ENCODE measurements at places on chromosomes 12 and 14. TPM values are rescaled to one million over a fixed set of nuclear protein-coding genes. Genes with fewer than 3 reads are reported as not detected.

CCDC197 gene
- polyA plus RNA-seq = not detected

GRCh38 chr12:16719713-16720416 lies 113.9 kb upstream of the LMO3 start:
- no peaks in the 10 kb centered on the region for H3K4me1 ChIP-seq
- H3K27ac ChIP-seq = no peak overlapping the region
- no peaks in the 10 kb centered on the region for H3K27me3 ChIP-seq
- H3K36me3 ChIP-seq = no peaks in the 10 kb centered on the region
- no peak overlapping the region for H3K4me3 ChIP-seq

MMP14 gene
- polyA plus RNA-seq = 5.6 TPM

- H3K27me3 ChIP-seq = no peaks in the 10 kb centered on the region
- H3K36me3 ChIP-seq = no peaks in the 10 kb centered on the region
- no peak overlapping the region for H3K27ac ChIP-seq
- DNase-seq = no peak
Observed at GRCh38 chr14:31902002-31902401, 175.1 kb upstream of the ARHGAP5 start.

DNA sequence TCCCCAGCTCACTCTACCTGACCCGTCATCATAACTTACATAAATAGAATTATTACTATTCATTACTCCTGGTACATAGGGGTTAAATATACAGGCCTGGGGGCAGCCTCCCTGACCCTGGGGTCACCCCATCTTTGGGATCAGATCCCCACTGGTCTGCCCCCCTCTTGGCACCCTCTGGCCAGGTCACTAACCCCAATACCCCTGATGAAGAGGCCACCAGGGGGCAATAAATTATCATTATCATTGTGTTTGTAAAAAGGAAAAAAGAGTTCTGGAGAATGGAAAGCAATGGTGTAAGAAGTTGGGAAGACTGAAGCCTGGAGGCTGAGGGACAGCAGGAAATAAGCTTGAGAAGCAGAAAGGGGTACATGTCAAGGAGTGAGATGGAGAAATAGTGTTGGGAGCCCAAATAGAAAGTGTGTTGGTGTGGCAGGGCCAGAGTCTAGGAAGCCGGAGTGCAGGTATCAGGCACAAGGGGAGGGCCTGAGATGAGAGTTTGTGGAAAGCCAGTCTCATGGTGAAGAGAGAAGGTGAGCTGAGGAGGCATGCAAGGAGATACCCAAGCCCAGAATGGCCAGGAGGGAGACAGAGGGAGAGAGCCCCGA lies 6.1 kb upstream of the AAAS start:
- H3K4me3 ChIP-seq = no peak overlapping the region
- H3K27me3 ChIP-seq = peaks cover 14% of the 10 kb centered on the region
- DNase-seq = peak; percentile 25
- no peak overlapping the region for H3K27ac ChIP-seq

DNA sequence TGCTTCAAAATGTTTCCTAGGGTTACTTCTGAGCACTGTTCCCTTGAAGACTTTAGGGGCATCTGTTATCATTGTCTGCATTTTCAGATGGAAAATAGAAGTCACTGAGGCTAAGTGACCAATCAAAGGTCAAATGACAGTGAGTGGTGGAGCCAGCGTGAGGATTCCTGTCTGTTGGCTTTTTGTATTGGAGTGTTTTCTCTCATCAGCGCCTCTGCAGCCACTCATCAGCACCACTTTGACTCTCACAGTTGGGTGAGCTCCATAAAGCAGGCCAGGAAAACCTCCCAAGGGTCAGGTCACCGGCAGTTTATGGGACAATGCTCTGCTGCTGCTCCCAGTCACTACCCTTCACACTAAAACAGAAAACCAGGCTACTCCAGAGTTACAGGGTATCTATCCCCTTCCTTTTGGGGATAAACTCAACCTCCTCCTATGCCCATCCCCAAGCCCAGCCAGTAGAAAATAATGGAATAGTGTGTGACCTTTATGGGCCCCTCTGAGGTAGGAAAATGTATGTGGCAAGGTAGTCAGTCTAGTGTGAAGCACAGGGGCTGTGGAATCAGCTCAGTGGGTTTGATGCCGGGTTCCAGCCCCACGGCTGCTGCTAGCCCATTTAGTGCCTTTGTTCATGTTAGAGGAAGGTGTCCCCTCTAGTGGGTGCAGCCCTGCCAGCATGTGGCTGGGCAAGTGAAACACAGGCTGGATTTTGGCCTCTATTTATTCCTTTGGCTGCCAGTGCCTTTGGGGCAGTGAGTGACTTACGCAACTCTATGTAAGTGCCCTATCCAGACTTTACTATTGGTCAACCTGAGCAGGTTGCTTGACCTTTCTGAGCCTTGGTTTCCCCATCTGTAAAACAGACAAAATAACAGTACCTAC lies 133.8 kb upstream of the CPM start:
- H3K36me3 ChIP-seq = no peaks in the 10 kb centered on the region
- no peaks in the 10 kb centered on the region for H3K27me3 ChIP-seq
- no peak overlapping the region for H3K27ac ChIP-seq
- no peak for DNase-seq
- H3K4me3 ChIP-seq = no peak overlapping the region

DNA sequence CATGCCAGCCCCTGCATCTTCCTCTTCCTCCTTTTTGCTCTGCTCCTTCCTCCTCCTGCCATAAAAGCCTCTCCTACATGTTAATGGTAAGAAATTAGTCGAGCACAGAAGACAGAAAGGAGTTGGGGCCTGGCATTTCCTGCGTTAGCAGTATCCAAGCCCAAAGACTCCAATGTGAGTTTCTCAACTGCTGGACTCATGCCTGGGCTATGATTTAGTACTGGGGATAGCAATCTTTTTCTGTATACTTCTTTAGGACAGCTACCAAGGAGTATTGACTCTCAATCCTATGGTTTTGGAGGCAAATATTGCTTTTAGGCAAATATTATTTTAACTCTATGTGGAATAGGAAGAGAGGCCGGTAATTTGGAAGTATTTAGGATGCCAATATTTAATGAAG lies 18.0 kb upstream of the SLC38A4 start:
- DNase-seq = no peak
- H3K4me1 ChIP-seq = no peaks in the 10 kb centered on the region
- no peaks in the 10 kb centered on the region for H3K27me3 ChIP-seq
- H3K4me3 ChIP-seq = no peak overlapping the region
- no peaks in the 10 kb centered on the region for H3K36me3 ChIP-seq
- no peak overlapping the region for H3K27ac ChIP-seq

DNA sequence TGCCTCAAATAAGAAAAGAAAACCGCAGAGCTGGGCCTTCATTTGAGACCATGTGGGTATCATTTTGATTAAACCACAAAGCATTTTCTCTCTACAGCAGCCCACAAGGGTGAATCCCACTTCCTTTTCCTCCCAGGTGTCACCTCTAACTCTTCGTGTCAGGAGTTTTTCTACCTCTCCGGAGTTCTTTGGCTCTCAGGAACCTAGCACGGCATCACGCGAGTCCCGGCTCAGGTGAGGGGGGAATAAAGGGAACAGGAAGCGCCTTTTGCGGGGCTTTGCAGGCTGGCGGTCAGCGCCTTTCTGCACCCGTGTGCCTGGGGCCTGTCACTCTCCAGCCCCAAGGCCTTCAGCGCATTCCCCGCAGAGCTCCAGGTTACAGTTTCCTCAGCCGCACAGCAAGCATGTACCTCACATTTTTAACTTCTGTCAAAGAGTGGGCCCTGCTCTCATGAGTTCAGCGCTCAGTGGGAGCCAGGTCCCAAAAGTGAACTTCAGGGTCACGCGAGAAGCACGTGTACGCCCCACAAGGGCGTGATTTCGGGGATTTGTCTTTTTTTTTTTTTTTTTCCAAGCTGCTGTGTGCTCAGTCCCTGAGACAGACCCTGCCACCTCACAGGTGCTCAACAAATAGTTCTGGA lies 740 bp upstream of the PRPF40B start:
- peak; percentile 28 for DNase-seq
- H3K36me3 ChIP-seq = no peaks in the 10 kb centered on the region
- H3K4me1 ChIP-seq = peaks cover 22% of the 10 kb centered on the region

C14orf180 gene
- polyA plus RNA-seq = not detected

LMNTD1 gene
- polyA plus RNA-seq = not detected

- H3K4me3 ChIP-seq = no peak overlapping the region
- no peak overlapping the region for H3K27ac ChIP-seq
- no peak for DNase-seq
- H3K36me3 ChIP-seq = peaks cover 97% of the 10 kb centered on the region
- H3K27me3 ChIP-seq = no peaks in the 10 kb centered on the region
Observed at GRCh38 chr12:98674841-98675240, 29.8 kb downstream of the APAF1 start.

- H3K4me1 ChIP-seq = no peaks in the 10 kb centered on the region
- H3K27me3 ChIP-seq = no peaks in the 10 kb centered on the region
- H3K36me3 ChIP-seq = no peaks in the 10 kb centered on the region
- H3K27ac ChIP-seq = no peak overlapping the region
Observed at GRCh38 chr12:1297206-1297605, 297.2 kb downstream of the FBXL14 start.

DEGS2 gene
- not detected for polyA plus RNA-seq

GRCh38 chr12:130139567-130140421 lies 22.5 kb upstream of the FZD10 start:
- H3K27me3 ChIP-seq = no peaks in the 10 kb centered on the region
- DNase-seq = no peak
- H3K4me3 ChIP-seq = no peak overlapping the region
- H3K4me1 ChIP-seq = no peaks in the 10 kb centered on the region

KLHDC1 gene
- polyA plus RNA-seq = 0.92 TPM

CCDC175 gene
- not detected for polyA plus RNA-seq

DNA sequence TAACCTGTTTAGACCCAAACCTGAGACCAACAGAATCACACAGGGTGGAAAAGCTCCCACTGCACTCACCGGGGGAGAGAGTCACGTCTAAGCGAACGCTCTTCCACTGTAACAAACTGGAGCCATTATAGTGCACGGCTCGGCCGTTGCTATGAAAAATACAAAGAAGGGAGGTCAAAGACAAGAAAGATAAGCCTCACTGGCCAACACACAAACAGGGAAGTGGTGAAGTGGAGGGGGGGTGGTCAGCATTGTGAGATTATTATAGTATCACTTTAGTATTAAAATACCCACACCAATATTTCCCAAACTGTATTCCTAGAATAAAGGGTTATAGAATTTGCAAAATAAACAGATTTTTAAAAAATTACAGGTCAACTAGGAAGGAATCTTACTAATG lies 90.9 kb downstream of the TRAFD1 start:
- H3K36me3 ChIP-seq = peaks cover 69% of the 10 kb centered on the region
- H3K4me1 ChIP-seq = no peaks in the 10 kb centered on the region
- H3K4me3 ChIP-seq = no peak overlapping the region
- no peak overlapping the region for H3K27ac ChIP-seq
- H3K27me3 ChIP-seq = no peaks in the 10 kb centered on the region

GARIN6 gene
- polyA plus RNA-seq = not detected

DNA sequence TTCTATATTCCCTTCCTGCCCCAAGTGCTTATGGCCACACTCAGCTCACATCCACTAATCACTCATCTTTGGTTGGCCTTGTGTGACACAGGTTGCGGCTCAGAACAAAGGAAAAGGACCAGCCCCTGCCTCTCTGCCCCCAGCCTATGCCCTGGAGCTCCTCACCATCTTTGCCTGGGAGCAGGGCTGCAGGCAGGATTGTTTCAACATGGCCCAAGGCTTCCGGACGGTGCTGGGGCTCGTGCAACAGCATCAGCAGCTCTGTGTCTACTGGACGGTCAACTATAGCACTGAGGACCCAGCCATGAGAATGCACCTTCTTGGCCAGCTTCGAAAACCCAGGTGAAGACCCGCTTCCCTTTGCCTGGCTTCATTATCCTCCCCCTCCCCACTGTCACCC lies 15.8 kb upstream of the OAS2 start:
- H3K36me3 ChIP-seq = peaks cover 96% of the 10 kb centered on the region
- no peak for DNase-seq
- H3K4me3 ChIP-seq = no peak overlapping the region
- H3K27me3 ChIP-seq = no peaks in the 10 kb centered on the region
- H3K4me1 ChIP-seq = no peaks in the 10 kb centered on the region

CAPRIN2 gene
- 2.3 TPM for polyA plus RNA-seq

KLRK1 gene
- polyA plus RNA-seq = 1.3 TPM

SLC6A12 gene
- 8.0 TPM for polyA plus RNA-seq

DNA sequence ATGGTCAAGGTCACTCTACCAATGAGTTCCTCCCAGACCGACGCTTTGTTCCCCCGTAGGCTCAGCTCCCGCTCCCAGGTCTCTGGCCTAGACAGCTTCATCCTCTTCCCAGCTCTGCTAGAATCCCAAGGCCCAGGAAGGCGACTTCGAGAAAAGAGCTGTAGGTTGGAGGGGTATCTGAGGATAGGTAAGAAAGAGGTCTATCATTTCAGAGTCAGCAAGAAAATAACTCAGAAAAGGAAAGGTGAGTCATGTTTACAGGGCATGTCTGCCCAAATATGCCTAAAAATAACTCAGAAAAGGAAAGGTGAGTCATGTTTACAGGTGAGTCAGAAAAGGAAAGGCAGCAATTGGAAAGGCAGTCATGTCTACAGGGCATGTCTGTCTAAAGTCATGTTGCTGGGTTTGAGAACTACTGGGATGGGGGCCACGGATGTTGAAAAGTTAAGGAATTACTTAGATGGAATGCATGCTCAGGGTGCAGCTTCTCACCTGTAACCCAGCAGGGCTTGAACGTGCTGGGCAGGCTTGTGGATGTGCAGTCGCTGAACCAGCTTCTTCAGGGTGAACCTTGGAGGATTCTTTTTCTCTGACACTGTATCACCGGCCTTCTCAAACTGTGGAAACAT lies 12.2 kb downstream of the TEP1 start:
- DNase-seq = no peak
- H3K36me3 ChIP-seq = peaks cover 98% of the 10 kb centered on the region
- H3K27me3 ChIP-seq = no peaks in the 10 kb centered on the region
- H3K4me3 ChIP-seq = no peak overlapping the region
- H3K27ac ChIP-seq = no peak overlapping the region
- H3K4me1 ChIP-seq = no peaks in the 10 kb centered on the region

- DNase-seq = no peak
- H3K27me3 ChIP-seq = no peaks in the 10 kb centered on the region
- no peak overlapping the region for H3K4me3 ChIP-seq
- H3K4me1 ChIP-seq = no peaks in the 10 kb centered on the region
Observed at GRCh38 chr12:82474181-82474797, 116.0 kb downstream of the METTL25 start.

SRRM4 gene
- not detected for polyA plus RNA-seq

FOXN4 gene
- polyA plus RNA-seq = not detected

- no peaks in the 10 kb centered on the region for H3K4me1 ChIP-seq
- H3K27me3 ChIP-seq = no peaks in the 10 kb centered on the region
- no peak overlapping the region for H3K27ac ChIP-seq
- H3K4me3 ChIP-seq = no peak overlapping the region
- DNase-seq = no peak
- H3K36me3 ChIP-seq = no peaks in the 10 kb centered on the region
Observed at GRCh38 chr14:79583738-79584408, 627.4 kb downstream of the DIO2 start.

GRCh38 chr12:75446857-75447256 lies 33.7 kb upstream of the GLIPR1 start:
- peaks cover 23% of the 10 kb centered on the region for H3K4me1 ChIP-seq
- no peak for DNase-seq
- no peak overlapping the region for H3K4me3 ChIP-seq
- H3K36me3 ChIP-seq = no peaks in the 10 kb centered on the region
- H3K27ac ChIP-seq = no peak overlapping the region

- no peak overlapping the region for H3K27ac ChIP-seq
- H3K4me3 ChIP-seq = no peak overlapping the region
- H3K36me3 ChIP-seq = no peaks in the 10 kb centered on the region
- H3K27me3 ChIP-seq = peaks cover 16% of the 10 kb centered on the region
Observed at GRCh38 chr12:114499338-114499737, 93.4 kb upstream of the TBX5 start.

Data from CD14-positive monocyte (primary cell).